ENCODE measurements at places on chromosomes 3 and 15. TPM values are rescaled to one million over a fixed set of nuclear protein-coding genes. Genes with fewer than 3 reads are reported as not detected.

DNA sequence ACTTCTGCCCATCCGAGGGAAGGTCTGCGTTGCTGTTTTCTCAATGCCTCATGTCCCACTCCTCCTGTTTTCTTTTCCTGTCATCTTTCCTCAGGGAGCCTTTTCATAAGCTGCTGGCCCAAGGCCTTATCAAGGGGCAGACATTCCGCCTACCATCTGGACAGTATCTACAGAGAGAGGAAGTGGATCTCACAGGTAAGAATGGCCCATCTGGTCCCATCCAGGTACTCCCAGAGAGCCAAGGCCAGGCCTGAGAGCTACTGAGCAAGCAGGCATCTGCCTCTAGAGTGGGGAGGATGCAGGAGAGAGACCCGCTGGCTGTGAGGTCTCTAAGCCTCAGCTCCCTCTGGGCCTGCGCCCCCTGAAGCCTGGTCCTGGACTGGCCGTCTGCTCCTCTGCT is 81.5 kb upstream of the LIMD1 start:
- peaks cover 20% of the 10 kb centered on the region for H3K4me1 ChIP-seq
- peaks cover 7% of the 10 kb centered on the region for H3K36me3 ChIP-seq
- no peak overlapping the region for H3K4me3 ChIP-seq
- DNase-seq, result no peak
- H3K27ac ChIP-seq, result no peak overlapping the region

DNA sequence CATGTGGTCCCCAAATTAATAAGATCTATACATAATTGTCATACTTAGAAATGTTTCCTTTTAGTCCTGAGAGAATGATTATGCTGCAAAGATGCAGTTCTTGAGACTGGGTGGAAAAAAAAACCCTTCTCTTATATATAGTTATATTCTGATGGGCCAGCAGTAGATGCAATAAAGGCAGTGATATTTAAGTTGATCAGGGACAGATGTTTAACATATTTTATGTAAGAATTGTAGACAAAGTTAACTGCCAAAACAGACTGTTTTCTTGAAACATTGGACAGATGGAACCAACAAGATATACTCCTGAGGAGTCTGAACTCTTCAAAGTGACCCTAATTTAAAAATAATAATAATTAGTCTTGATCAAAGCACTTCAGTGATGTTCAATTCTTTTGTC is 172.0 kb upstream of the LRIG1 start:
- no peak overlapping the region for H3K4me3 ChIP-seq
- H3K36me3 ChIP-seq, result no peaks in the 10 kb centered on the region
- H3K27me3 ChIP-seq, result no peaks in the 10 kb centered on the region
- no peaks in the 10 kb centered on the region for H3K4me1 ChIP-seq
- DNase-seq, result no peak

DNA sequence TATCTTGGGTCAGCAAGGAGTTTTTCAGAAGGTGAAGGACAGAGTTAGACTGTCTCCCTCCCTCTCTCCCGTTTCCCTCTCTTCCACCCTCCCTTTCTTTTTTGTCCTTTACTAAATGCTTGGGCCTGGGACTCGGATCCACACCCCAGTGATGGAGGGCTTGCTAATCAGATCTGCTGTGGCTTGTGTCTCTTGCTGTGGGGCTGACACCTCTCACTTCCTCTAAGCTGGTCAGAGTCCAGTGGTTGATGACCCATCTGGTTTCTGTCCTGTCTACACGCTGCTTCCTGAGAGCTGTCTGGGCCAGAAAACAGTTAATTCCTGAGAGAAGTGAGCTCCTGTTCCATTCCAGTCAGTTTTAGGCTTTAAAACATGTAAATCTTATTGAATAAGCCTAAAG is 849 bp downstream of the TRAK1 start:
- DNase-seq, result peak; percentile 36
- H3K36me3 ChIP-seq, result peaks cover 5% of the 10 kb centered on the region
- no peaks in the 10 kb centered on the region for H3K27me3 ChIP-seq
- H3K27ac ChIP-seq, result no peak overlapping the region
- H3K4me3 ChIP-seq, result no peak overlapping the region
- H3K4me1 ChIP-seq, result peaks cover 5% of the 10 kb centered on the region

GUCA1C gene
- polyA plus RNA-seq, result not detected

GOLGA8O gene
- polyA plus RNA-seq, result 0.19 TPM
